NCI-H146 (cell line): ENCODE measurements at places on chromosomes 6 and 20.

GRCh38 chr6:74579047-74579446, 626.8 kb downstream of the COL12A1 start:
- DNase-seq: no peak

- no peak for DNase-seq
Measured at GRCh38 chr6:166691199-166691598, 64.1 kb upstream of the RPS6KA2 start.

DNA sequence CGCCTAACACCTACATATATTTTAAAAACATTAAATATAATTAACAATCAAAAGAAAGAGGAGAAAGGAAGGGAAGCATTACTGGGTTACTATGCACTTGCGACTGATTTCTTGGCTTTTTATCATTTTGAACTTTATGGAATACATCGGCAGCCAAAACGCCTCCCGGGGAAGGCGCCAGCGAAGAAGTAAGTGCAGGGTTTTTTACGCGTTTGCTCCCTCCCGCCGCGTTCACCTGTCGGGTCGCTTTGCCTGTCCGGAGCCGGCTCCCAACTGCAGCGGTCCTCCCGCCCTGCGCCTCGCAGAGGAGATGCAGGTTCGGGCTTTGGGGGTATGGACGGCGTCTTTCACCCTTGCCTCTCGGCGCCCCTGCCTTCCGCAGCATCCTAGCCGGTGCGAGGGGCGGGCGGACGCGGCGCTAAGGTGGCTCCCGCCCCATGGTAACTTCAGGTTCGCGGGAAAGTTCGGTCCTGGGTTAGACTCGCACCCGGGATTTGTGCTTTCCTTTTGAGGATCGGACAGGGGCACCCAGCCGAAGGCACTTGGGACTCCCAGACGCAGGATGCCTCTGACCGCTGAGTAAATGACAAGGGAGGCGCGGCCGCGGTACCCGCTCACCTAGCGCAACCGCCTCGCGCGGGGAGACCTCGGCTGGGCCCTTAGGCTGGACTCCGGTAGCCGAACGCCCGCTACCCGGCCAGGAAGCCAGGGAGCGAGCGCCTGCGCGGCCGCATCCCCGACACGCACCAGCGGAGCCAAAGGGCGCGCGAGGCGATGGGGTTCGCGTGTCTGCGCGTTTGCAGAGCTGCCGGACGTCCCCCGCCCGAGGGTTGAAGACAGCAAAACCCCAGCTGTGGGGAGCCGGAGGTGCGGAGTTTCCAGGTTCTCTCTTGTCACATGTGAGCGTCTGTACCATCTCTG, 891 bp downstream of the RSPO3 start:
- peak; percentile 32 for DNase-seq

DNA sequence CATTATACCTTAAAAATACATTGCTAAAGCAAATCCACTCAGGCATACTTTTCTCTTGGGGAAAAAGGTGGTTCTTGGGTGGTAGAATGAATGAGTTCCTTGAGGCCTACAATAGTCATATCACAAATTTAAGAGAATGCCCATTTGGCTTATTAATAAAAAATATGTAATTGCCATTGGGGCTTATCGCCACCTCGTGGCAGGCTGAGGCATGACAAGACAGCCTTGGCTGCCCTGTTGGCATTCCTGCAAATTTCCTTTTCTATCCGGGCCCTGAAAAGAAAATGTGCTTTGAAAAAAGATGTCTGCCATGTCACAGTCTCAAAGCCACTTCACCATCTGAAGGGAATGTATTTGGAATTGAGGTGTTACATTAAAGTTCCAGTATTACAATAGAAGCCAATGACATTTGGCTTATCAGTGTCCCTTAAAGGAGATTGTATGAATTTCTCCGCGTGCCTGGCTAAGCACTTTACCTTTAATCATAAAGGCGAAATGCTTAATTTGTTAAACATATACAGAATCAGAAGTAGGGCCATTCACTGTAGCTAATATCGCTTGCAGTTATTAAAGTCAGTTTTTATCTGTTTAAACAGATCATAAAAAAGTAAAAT, 188.3 kb upstream of the ZFP64 start:
- DNase-seq: peak; percentile 14

DNA sequence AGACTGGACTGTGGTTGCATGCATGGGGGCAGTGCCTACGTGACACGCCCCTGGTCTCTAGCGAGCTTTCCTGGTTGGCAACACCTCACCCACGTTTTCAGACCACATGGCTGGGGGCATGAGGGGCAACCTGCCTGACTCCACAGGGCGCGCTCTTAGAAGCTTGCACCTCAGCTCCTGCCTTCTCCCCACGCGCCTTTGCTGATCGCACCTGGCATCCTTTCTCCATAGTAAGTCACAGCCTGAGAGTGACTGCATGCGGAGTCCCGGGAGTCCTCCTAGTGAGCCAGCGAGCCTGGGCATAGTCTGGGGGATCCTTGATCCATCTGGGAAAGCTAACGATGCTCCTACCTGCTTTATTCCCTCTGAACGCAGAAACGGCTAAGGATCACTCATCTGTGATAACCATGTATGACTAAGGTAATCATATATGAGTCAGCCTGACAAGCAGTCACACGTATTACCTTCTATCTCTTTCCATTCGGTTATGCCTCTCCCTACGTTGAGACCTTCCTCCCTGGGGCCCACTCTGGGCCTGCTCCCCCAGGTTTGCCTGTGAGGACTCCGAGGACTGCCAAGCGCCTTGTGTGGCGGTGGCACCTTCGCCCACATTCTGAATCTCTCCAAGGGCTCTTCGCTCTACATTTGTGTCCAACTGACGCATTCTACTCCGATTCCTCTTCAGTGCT, 4.5 kb downstream of the TCFL5 start:
- no peak for DNase-seq

DNA sequence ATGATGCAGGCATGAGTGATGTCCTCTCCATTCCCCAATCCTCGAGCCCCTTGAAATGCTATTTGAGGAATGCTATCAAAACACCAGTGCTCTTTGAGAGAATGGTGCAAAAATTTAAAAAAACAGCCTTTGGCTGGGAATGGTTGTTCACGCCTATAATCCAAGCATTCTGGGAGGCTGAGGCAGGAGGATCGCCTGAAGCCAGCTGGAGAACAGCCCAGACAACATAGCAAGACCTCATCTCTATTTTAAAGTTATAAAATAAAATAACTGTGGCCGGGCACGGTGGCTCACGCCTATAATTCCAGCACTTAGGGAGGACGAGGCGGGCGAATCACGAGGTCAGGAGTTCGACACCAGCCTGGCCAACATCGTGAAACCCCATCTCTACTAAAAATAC, 4.2 kb upstream of the VARS1 start:
- no peak for DNase-seq

GRCh38 chr20:51353491-51353890, 189.0 kb downstream of the NFATC2 start:
- no peak for DNase-seq

GRCh38 chr20:48019496-48019895, 234.2 kb upstream of the SULF2 start:
- DNase-seq: no peak

DNA sequence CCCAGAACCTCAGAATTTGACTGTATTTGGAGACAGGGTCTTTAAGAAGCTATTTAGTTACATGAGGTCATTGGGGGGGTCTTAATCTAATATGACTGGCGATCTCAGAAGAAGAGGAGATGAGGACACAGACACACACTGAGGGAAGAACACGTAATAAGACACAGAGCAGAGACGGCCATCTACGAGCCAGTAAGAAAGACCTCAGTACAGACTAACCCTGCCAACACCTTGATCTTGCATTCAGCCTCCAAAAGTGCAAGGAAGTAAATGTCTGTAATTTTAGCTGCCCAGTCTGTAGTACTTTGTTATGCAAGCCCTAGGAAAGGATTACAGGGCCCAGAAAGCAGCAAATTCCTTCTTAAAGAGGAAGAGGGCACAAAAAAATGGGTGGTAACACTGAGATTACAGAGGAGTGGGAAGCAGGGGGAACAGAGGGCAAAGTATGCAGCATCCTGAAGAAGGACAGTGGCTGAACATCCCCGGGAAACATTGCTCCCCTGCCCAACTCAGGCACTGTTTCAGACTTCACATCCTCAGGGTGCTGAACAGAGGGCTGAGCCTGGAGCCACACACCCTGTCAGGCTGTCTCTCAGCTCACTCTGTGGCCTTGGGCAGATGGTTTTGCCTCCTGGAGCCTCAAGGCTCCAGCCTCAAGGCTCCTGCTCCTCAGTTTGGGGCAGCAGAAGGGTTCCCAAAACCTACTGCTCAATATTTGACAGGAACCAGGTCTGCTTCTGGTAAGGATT, 27.9 kb upstream of the SIRPG start:
- DNase-seq: no peak

DNA sequence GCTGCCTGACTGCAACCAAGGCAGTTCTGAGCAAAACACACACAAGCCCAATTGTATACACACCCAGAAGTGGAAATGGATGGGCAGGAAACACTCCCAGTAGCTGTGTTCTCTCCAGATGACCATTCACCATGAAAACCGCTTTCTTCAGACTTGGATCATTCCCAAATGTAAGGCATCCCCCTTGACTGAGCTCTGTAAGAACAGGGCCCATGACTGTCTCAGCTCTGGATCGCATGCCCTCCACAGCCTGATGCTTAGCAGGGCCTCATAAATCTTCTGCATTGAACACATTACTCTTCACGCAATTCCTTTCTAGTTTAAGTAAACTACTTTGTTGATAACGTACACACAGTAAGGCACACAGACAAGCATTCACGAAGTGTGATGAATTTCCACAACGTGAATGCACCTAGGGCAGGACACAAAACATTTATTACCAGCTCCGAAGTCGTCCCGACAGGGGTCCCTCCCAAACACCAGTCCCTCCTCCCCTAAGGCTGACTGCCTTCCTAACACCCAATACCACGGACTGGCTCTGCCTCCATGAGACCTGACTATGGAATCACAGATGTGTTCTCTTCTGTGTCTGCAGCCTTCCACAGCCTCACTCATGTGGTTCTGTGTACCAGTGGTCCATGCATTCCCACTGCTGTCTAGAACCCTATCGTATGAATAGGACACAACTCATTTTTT, 31.7 kb downstream of the BMP7 start:
- DNase-seq: no peak
